ENCODE measurements at places on chromosomes 5 and 9.

DNA sequence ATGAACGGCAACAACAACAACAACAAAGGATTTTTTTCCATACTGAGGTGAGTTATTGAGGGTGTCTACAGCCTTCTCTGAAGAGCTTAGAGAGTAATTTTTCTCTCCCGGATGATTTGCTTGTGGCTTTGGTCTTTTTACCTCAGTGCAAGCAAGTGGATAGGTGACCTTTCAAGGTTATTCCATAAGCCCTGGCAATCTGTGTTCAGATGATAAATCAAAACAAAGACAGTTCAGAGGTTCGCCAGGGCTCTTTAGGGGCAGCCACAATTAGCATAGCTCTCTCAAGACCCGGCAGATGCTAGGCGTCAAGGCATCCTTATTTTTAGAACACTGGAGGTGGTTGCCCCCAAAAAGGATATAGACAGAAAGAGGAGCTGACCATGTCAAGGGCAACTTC is 417.9 kb upstream of the C9orf72 start:
- DNase-seq: no peak

- no peak for DNase-seq
Measured at GRCh38 chr5:33713136-33713765, 178.5 kb downstream of the ADAMTS12 start.

GRCh38 chr5:172871982-172872381 is 37.9 kb downstream of the ERGIC1 start:
- no peak for DNase-seq

DNA sequence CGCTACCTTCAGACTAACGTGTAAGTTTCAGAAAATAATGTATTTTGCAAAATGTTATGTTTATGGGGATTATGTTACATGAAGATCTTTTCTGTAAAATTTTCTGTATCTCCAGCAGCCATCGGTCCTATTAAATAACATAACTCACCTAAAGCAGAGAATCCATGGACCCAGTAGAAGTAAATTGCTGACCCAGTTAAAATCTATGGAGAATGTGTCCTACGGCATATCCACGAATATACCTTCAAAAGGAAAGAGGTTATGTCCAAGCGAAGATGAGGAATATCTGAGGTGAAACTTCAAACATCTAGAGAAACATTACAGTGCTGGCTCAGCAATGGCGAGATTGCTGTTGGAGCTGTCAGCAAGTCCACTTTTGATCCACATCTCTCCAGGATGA is 492.2 kb upstream of the ADAMTS16 start:
- no peak for DNase-seq

GRCh38 chr9:117138231-117138630 is 276.6 kb downstream of the ASTN2 start:
- DNase-seq: no peak

DNA sequence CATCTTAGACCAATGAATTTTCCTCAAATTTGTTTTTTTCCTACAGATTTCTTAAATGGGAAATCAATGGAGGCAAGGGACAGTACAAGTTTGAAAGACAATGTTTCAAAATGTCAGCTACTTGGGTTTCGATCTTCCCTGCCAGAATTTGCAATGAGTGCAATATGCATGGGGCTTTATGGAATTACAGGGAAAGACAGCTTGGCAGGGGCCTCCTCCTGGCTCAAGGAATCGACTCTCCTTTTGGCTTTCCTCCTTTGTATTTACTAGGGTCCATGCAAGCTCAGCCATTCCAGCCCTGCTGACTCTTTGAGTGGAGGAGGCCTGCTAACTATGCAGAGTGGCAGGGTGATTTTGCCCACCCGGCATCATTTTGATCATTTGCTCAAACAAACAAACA is 63.2 kb downstream of the MED27 start:
- peak; percentile 44 for DNase-seq

GRCh38 chr9:72312386-72312987 is 52.5 kb downstream of the ZFAND5 start:
- no peak for DNase-seq

DNA sequence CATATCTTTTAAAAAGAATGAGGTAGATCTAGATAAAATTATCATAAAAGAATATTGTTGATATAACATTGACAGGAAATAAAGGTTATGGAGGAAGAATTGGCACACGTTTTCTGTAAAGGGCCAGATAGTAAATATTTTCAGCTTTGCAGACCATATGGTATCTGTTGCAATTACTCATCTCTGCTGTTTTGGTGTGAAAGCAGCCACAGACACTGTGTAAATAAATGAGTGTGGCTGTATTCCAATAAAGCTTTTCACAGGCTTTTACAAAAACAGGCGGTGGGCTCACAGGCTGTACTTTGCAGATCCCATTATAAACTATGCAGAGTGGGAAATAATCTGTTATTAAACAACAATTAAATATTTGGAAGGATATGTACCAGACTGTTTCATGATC is 87.4 kb downstream of the SGCD start:
- no peak for DNase-seq

DNA sequence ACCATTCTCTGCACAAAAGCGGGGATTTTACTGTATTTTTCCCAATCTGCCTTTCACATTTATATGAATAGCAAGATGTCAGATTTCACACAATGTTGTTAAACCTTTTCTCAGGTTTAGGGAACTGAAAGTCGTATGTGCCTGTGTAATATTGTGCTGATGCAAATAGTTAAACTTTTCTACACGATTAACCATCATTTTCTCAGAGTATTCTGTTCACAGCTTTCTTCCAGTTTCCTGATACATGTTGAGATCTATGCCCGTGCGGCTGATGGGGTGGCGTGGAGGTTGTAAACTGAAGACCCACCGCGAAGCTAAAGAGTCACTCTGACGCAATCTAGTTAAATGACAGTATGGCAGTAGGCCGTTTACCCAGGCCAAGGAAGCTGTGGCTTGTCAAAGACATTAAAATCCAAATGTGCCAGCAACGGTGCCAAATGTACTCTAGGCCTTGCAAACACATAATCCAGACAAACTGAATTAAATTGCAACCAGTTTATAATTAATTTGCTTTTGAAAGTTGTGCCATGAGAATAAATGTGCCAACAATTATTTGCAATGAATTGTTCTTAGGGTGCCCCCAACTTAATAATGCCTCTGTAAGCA is 145.7 kb downstream of the EBF1 start:
- no peak for DNase-seq

DNA sequence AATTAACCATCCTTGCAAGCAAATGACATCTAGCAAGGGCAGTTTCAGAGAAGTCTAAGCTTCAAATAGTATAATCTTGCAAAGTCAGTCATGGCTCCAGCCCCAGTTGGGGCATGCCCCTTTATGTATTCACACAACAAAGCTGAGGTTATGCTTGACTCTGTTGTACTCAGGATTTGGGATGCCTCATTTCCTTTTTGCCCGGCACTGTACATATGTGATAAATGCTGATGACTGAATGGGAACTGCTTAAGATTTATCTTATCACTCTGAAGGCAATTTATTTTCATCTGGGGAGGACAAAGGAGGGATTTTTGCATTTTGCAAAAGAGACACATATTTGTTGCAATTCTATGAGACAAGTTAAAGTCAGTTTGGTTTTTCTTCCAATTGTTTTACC is 219.2 kb downstream of the TRPM3 start:
- DNase-seq: no peak

GRCh38 chr9:124894741-124895170 is 32.8 kb downstream of the ARPC5L start:
- DNase-seq: no peak

DNA sequence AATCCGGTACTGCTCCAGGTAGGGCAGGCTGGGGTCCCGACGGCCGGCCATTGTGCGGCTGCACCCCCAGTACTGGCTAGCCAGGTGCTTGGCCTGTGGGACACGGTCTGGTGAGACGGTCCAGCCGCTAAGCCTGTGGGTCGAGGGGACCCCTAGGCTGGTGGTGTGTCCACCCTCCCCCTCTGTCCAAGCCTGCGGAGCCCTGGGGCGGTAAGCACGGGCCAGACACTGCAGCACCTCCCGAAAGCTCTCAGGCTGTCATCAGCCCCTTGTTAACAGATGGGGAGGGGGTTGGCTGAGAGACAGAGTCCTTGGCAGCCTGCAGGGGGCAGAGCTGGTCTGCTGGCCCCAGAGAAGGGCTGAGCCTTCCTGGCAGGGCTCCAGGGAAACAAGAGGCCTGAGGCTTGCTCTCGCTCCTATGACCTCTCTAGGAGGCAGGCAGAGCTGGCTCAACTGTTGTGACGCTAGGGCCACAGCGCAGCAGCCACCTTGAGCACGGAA is 11.8 kb upstream of the MRNIP start:
- DNase-seq: peak; percentile 50

GRCh38 chr5:143428155-143428554 is 24.7 kb upstream of the NR3C1 start:
- DNase-seq: no peak

- DNase-seq: no peak
Measured at GRCh38 chr5:77235846-77236721, 25.6 kb downstream of the PDE8B start.

DNA sequence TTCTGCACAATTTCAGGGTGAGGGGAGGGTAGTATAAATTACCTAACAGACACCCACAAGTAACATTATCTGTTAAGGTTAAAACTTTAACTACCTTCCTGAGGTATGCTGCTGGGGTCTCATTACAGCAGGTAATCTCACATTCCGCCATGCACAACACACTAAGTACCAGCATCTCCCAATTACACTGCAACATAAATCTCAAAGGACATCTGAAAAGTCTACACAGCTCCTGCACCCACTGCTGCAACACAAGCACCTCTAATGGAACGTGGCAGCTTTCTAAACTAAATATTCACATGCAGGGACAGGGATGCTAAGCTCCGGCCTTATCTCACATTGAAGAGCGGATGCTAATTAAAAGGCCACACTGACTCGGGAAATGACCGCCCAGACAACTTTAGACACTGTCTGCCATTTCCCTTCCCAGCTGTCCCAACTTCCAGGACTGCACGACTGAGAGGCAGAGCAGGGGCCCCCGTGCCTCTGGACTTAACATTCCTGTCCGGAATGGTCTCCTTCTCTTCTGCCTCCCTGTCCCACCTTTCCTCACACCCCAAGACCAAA is 45.9 kb downstream of the PSMB7 start:
- DNase-seq: no peak

GRCh38 chr5:81045389-81045807 is 85.2 kb downstream of the RASGRF2 start:
- no peak for DNase-seq

GRCh38 chr9:121192959-121193640 is 8.6 kb downstream of the RAB14 start:
- DNase-seq: no peak

- no peak for DNase-seq
Measured at GRCh38 chr5:4847766-4848165, 292.4 kb upstream of the ADAMTS16 start.

DNA sequence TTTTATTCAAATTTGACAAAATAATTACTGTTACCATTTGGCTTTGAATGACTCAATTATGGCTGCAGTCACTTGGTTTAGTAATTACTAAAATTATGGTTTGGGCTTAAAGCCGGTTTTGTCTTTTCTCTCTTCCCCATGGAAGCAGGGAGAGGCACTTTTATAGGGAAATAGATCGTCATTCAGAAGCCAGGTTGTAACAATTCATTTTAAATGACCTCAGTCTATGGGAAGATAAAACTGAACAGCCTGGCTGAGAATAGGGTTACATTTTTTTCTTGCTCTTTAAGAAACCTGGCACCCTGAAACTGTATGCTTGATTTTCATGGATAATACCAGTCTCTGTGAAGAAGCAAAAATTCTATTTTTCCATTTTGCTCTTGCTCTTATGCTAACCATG is 169.8 kb downstream of the SMC2 start:
- DNase-seq: no peak

GRCh38 chr5:91189480-91190313 is 193.4 kb downstream of the ARRDC3 start:
- peak; percentile 79 for DNase-seq

DNA sequence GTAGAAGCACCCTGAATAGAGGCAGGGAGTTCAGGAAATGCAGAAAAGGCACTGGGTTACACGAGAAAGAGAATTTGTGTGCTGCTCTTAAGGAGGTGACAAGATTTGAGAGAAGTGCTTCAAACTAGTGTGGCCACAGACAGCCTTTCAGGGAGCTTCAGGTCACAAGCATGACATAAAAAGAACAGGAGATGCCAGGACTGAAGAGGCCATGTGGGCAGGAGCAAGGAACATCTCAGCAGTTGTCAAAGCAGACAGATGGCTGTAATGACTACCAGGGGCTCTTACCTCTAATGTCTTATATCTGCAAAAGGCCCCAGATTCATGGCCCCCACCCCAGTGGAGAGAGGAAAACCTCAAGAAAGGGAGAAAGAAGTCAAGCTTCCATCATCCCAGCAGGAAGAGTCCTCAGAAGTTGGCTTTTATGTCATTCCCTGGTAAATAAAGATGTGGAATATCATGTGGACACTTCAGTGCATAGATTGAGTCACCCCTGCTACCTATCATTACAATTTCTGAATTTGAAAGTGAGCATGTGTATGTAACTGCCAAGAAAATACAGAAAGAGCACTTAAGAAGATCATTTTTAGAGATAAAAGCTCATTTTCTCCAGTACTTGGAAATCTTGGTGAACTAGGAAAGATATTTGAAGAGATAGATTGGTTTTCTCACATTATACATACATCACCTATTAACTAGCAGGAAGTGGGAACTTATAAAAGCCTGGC is 214.4 kb upstream of the RORB start:
- no peak for DNase-seq

- no peak for DNase-seq
Measured at GRCh38 chr9:111348821-111349271, 18.8 kb upstream of the OR2K2 start.

DNA sequence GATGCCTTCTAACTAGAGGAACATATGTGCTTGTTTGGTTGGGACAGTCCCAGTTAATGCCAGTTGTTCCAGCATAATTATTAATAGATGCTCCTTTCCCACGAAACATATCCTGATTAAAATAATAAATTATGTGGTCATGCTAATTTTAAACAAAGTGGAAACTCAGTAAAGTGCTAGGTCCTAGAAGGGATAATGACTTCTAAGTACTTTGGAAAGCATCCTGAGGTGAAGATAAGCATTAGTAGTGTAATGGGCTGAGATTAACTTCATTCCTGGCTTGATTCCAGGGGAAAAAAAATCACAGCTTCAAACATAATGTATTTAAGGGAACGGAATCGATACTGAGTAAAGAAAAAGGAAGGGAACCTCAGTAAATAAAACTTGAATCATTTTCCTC is 213.7 kb upstream of the SNX2 start:
- DNase-seq: no peak

DNA sequence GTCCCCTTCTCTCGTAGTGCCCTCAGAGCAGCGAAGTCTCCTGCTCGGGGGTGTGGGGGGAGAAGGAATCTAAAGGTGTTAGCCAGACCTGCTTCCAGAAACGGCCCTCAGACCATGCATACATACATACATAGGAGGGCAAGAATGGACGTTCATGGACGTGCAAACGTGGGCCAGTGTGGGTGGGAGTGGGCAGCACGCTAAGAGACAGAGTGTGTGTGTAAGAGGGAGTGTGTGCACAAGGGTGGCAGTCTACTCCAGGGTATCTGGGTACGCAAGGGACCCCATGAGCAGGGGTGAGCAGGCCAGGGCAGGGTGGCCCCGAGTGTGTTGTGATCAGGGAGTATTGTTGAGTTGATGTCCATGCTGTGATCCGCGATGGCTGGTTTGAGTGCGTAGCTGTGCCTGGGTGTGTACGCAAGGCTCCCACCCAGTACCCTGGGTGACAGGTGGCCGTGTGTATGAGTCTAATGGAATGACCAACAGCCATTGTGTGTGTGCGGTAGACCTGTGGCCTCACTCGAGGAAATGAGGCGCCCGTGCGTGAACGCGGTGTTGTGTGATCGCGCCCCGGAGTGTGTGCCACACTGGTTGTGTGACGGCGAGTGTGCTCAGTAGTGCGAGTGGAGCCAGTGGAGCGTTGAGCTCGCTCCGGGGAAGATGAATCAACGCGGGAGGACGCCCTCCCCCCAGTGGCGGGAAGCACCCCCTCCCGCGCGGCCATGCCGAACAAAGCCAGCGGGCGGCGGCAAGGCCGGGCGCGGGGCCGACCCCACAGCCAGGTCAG is 826 bp downstream of the GPRIN1 start:
- no peak for DNase-seq

Measured in left hindlimb (tissue), 1 donor.